ENCODE measurements at places on chromosomes 2 and 18.

DNA sequence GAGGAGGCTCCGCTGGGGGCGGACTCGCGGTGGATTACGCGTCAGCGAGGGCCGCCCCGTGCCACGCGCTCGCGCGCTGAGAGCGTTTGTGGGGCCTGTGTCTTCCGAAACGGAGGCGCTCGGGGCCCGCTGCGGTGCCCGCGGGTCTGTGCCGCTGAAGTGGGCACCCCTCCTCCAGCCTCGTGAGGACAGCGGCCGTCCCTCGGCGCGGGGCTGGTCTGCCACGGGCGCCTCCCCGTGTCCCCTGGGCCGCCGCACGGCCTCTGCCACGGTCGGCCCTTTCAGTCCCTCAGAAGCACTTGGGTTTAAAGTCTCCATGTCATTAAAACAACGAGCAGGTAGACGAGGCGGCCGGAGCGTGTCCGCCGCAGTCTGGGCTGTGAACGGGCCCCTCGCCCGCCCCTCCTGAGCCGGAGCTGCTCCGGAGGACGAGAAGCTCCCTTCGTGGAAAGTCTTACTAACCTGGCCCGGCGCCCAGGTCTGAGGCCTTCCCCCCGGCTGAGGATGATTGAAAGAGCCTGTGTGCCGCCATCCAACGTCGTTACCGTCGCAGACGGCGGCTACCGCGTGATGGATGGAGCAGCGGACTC lies 97.6 kb downstream of the NFATC1 start:
- no peak for DNase-seq

- DNase-seq: no peak
Measured at GRCh38 chr2:205361272-205361671, 321.0 kb upstream of the NRP2 start.

DNA sequence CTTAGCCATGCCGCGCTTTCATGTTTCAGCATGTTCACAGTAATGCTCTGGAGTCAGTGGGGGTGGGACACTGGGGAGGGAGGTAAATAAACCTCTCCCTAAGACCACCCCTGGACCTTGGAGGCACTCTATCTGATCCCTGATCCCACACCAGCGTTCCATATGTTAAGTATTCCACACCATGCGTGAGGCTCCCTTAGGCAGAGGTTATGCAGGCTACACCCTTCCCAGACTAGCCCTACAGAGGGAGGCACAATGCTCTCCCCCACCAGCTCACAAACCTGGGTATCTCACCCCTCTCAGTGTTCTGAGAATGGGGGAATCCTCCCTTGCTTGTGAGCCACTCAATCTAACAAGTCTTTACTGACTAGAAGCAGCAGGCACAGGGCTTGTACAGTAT lies 1610.4 kb upstream of the ZEB2 start:
- no peak for DNase-seq

DNA sequence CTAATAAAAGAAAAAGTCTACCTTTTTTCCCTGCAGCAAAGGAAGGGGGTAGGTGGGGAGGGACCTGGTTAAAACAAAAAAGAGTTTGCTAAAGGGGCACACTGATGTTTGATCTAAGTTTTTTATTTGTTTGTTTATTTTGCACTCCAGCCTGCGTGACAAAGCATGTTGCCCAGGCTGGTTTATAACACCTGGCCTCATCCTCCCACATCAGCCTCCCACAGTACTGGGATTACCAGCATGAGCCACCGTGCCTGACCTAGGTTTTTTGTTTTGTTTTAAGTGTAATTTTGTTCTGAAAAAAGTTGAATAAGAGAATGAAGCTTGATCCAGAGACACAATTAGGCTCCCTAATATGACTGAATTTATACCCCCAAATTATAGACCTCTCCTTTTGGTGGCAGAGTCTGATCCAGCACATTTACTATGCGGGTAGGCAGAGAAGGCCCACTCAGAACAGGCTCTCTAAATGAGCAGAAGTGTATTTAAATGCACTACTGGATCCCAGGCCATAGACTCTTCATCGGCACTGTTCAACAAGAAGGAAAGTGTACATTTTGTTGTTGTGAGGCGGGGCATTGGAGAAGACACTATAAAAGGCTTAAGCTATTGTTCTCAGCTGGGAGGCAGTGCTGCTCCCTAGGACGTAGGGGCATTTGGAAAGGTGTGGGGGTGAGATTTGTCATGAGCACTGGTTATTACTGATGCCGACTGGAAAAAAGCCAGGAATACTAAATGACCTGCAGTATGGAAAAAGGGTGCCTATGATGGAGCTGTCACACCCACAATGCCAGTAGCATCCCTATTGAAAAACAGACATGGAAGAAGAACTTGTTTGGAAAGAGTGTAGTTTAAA lies 32.4 kb downstream of the MRPS9 start:
- no peak for DNase-seq

- DNase-seq: no peak
Measured at GRCh38 chr2:239285932-239286230, 114.9 kb downstream of the HDAC4 start.

DNA sequence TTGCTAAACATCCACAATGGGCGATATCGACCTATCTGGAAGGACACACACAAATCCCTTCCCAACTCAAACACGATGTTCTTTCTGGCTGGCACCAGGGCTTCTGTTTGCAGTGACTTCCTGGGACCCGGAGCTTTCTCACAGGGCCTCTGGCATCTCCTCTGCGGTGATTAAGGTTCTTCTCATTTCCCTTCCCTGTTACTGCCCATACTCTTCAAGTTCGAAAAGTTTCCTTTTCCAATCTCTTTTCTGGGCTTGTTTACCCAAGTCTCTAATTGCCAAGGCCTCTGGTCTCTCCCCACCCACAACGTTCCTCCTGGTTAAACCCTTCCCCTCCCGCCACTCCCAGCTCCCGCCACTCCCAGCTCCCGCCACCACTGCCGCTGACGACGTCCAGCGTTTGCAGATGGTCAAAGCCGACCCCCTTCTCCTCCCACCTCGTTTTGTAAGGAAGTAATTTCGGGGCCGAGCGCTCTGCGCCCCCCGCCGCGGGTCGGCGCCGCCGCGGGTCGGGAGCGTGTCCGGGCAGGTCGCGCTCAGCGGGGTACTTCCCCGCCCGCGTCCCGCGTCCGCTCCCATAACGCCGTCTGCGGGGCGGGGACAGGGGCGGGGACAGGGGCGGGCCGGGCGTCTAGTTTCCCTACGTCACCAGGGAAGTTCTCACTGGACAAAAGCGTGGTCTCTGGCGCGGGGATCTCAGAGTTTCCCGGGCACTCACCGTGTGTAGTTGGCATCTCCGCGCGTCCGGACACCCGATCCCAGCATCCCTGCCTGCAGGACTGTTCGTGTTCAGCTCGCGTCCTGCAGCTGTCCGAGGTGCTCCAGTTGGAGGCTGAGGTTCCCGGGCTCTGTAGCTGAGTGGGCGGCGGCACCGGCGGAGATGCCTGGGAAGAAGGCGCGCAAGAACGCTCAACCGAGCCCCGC lies at the start of gene PMAIP1:
Gene PMAIP1, plus strand, starts transcription at position 699 of the 924 bp plus-strand sequence. Its CDS starts 182 bp downstream, at position 881.
- peak; percentile 89 for DNase-seq

DNA sequence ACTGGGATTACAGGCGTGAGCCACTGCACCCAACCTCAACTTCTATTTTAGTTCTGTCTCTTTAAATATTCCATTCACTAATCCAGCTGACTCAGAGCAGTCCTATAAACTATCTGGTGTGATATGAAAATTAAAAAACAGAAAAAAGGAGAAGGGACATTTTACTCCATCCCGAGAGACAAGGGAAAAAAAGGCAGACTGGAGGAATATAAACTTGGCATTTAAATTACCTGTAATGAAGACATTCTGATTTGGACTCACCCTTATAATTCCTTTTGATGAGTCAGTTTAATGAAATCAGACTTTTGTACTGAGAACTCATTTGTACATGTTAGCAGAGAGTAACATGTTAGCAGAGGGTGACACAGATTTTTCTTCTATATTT lies 74.8 kb upstream of the RIOK3 start:
- DNase-seq: no peak

DNA sequence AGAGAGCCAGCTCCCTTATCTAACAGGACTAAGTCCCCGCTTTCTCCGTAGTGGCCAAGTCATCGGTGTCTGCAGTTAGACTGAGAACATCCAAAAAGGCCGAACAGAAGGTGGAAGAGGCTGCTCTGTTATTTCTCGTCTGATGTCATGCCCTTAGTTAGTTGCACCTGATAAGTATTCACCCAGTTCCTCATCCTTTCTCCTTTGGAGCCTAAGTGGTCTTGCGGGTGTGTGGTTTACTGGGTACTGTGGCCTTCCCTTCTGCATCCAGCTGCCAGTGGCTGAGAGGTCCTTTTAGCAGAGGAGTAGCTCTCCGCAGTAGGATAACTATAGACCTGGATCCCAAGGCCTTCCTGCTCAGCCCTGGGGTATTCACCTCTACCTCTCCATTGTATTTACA lies 211.6 kb downstream of the BCL2 start:
- DNase-seq: no peak

DNA sequence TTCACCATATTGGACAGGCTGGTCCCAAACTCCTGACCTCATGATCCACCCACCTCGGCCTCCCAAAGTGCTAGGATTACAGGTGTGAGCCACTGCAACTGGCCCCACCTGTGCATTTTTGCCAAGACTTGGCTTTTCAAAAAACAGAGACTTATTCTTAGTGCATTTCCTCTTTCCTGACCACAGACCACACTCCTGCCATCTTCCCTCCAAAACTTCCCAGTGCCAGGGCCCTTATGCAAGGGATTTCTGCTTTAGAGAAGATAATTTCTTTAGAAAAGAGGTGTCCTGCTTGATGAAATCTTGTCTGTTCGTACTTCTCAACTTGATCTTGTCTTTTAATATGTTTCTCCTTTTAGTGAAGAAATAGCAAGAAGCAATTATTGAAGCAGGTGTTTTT lies 98.8 kb upstream of the ZNF516 start:
- no peak for DNase-seq

GRCh38 chr2:224930124-224930523 lies 112.1 kb downstream of the DOCK10 start:
- DNase-seq: peak; percentile 66

DNA sequence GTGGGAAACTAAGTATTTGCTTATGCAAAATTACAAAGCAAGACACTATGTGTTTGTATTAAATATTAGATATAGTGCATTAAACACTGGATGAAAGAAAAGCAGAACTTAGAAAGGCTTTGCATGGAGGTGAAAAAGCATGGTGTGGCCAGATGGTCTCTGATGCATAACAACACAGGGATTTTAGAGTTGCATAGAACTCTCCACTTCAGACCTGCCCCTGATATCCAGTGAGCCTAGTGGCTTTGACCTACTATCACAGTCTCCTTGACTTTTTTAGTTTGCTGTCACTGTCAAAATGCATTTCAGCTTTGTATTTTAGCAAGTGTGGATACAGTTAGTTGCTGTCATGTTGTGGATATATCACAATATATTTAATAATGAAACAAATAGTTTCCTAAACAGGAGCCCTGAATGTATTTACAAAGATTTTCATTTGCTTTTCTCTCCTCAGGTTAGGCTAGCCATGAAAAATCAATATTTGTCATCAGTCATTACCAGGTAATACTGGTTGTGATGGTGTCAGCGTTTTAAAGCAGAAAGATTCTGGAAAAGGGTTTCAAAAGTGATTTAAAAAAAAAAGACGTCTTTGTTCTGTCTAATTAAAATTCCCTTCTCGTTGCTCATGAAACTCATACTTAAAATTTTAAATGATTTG lies 5.2 kb downstream of the CSRNP3 start:
- no peak for DNase-seq

- DNase-seq: no peak
Measured at GRCh38 chr18:44181951-44182747, 498.5 kb upstream of the SETBP1 start.

- no peak for DNase-seq
Measured at GRCh38 chr2:227765788-227766372, 20.2 kb downstream of the SCYGR8 start.

GRCh38 chr2:25251071-25251421 lies 82.7 kb upstream of the POMC start:
- peak; percentile 33 for DNase-seq

DNA sequence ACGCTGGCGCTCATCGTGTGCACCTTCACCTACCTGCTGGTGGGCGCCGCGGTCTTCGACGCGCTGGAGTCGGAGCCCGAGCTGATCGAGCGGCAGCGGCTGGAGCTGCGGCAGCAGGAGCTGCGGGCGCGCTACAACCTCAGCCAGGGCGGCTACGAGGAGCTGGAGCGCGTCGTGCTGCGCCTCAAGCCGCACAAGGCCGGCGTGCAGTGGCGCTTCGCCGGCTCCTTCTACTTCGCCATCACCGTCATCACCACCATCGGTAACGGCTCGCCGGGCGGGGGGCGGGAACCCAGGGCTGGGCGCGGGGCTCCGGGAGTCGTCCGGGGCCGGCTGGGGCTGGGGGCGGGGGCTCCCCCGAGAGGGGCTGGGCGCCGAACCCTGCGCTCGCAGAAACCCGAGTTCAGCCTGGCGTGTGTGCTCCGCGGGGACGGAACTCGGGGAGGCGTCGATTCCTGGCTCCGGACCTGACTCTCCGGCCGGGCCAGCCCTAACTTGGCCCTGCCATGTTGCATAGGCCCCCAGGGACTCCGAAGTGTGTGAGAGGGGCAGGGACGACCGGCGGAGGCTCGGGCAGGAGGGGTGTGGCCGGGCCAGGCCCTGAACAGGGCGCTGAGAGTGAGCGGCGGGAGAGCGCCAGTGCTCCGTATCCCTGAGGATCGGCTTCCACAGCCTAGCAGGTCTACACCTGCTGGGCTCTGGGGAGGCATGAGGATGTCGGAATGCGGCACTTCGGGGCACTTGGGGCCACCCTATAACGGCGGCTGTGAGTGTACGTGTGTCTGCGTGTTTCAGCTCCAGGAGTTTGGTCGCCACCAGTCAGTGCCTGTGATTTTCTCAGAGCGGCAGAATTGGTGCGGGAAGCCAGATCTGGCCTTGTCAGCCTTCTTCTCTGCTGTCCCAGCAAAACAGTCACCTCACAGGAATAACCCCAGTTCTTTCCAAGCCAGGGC lies 651 bp downstream of the KCNK3 start:
- no peak for DNase-seq

DNA sequence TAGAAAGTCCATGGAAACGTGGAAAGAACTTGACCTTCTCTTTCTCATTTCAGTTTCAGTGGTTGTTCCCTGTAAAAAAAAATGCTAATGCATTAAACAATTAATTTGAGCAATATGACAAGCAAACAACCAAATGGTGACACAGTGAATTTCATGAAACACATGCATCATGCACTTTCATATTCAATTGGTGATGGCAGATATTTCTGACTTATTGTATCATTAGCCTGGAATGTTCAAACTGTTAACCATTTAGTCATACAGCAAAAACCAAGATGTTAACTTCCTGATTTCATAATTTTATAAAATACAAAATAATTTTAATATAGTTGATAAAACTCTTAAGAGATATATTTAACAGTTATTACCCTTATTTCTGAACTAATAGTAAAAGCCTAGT lies 85.5 kb downstream of the SCN1A start:
- DNase-seq: no peak

GRCh38 chr18:28757466-28758008 lies 580.6 kb upstream of the CDH2 start:
- DNase-seq: no peak

- DNase-seq: peak; percentile 60
Measured at GRCh38 chr18:13217466-13217961, 1.0 kb upstream of the LDLRAD4 start.

DNA sequence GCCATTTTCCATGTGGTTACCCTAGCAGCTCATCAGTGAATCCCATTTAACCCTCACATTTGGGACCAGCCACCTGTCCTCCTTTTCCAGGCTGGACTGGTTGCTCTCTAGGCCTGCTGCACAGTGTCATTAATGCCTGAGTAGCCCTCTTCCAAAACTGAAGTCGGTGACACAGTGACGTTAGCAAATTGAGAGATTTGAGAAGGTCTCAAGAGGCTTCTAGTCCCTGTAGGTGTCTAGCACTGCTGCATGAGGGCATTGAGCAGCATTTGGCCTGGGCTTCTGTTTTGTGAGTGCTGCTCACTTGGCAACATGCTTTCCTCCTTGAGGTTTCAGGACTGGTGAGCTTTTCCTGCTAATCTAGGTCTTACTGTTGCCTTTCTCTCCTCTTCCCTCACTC lies 36.7 kb downstream of the PKP4 start:
- DNase-seq: no peak

- DNase-seq: no peak
Measured at GRCh38 chr2:47295981-47296635, 106.8 kb upstream of the MSH2 start.

Data from activated CD8-positive, alpha-beta T cell treated with anti-CD3 and anti-CD28 coated beads, Interleukin-2, amount 10 ng/mL, durations not matched to agents 7 days and 5 days (primary cell).